ENCODE measurements at places on chromosomes 5 and 9.

GRCh38 chr9:84773022-84773421 is 103.5 kb downstream of the NTRK2 start:
- H3K36me3 ChIP-seq, result no peaks in the 10 kb centered on the region
- no peak overlapping the region for H3K27ac ChIP-seq
- no peak overlapping the region for H3K4me3 ChIP-seq
- no peaks in the 10 kb centered on the region for H3K27me3 ChIP-seq
- H3K4me1 ChIP-seq, result no peaks in the 10 kb centered on the region

- H3K36me3 ChIP-seq, result no peaks in the 10 kb centered on the region
- H3K4me1 ChIP-seq, result peaks cover 8% of the 10 kb centered on the region
- no peak overlapping the region for H3K27ac ChIP-seq
- no peaks in the 10 kb centered on the region for H3K27me3 ChIP-seq
- DNase-seq, result no peak
These were observed 9.0 kb upstream of the RAD23B start for GRCh38 chr9:107274096-107274495.

GRCh38 chr5:131994090-131994489 is 17.4 kb downstream of the ACSL6 start:
- H3K36me3 ChIP-seq, result no peaks in the 10 kb centered on the region
- H3K4me1 ChIP-seq, result no peaks in the 10 kb centered on the region
- H3K4me3 ChIP-seq, result no peak overlapping the region
- DNase-seq, result no peak

- H3K36me3 ChIP-seq, result no peaks in the 10 kb centered on the region
- peak overlapping the region; percentile 42 for H3K4me3 ChIP-seq
- no peaks in the 10 kb centered on the region for H3K27me3 ChIP-seq
- DNase-seq, result no peak
These were observed 46.1 kb upstream of the CER1 start for GRCh38 chr9:14768405-14769229.

Data from psoas muscle (tissue), 8 donors.